ENCODE measurements at places on chromosomes 1 and 21. TPM values are rescaled to one million over a fixed set of nuclear protein-coding genes. Genes with fewer than 3 reads are reported as not detected.
A peak's percentile ranks its signal among the peaks of the same experiment; 100 is the strongest.

- peak overlapping the region; percentile 53 for H3K27ac ChIP-seq
- peak overlapping the region; percentile 88 for H3K4me3 ChIP-seq
- no peaks in the 10 kb centered on the region for H3K36me3 ChIP-seq
- DNase-seq: no peak
- H3K27me3 ChIP-seq: no peaks in the 10 kb centered on the region
Measured at GRCh38 chr1:2230781-2231531, 2.8 kb downstream of the SKI start.

Gene FYB2
- total RNA-seq: not detected

GRCh38 chr1:23459338-23459757 is 24.6 kb downstream of the ASAP3 start:
- DNase-seq: no peak
- peaks cover 25% of the 10 kb centered on the region for H3K27me3 ChIP-seq
- H3K27ac ChIP-seq: no peak overlapping the region
- no peak overlapping the region for H3K4me3 ChIP-seq
- H3K36me3 ChIP-seq: no peaks in the 10 kb centered on the region
- peaks cover 10% of the 10 kb centered on the region for H3K4me1 ChIP-seq

Gene FAM110D
- not detected for total RNA-seq

DNA sequence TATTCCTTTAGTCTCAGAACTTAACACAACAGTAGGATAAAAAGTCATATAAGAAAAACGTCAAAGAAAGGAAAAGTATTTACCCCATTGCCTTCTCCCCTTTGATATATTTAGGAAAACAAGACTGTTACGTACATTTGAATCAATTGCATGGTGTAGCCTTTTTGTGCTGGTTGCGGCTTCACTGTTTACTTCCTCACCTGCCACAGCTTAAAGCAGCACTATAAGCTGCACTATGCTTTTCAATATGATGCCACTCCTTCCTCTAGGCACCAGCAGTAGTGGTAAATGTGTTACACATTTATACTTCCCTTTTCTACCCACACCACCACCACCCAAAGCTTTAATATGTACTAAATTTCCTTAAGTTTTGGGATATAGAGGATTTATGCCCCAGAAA is 111.1 kb downstream of the ATP1B1 start:
- no peak for DNase-seq
- H3K4me3 ChIP-seq: peak overlapping the region; percentile 0
- H3K27ac ChIP-seq: no peak overlapping the region
- H3K4me1 ChIP-seq: peaks cover 10% of the 10 kb centered on the region
- no peaks in the 10 kb centered on the region for H3K27me3 ChIP-seq
- H3K36me3 ChIP-seq: no peaks in the 10 kb centered on the region

Gene CR2
- not detected for total RNA-seq

Gene ERG
- total RNA-seq: not detected

DNA sequence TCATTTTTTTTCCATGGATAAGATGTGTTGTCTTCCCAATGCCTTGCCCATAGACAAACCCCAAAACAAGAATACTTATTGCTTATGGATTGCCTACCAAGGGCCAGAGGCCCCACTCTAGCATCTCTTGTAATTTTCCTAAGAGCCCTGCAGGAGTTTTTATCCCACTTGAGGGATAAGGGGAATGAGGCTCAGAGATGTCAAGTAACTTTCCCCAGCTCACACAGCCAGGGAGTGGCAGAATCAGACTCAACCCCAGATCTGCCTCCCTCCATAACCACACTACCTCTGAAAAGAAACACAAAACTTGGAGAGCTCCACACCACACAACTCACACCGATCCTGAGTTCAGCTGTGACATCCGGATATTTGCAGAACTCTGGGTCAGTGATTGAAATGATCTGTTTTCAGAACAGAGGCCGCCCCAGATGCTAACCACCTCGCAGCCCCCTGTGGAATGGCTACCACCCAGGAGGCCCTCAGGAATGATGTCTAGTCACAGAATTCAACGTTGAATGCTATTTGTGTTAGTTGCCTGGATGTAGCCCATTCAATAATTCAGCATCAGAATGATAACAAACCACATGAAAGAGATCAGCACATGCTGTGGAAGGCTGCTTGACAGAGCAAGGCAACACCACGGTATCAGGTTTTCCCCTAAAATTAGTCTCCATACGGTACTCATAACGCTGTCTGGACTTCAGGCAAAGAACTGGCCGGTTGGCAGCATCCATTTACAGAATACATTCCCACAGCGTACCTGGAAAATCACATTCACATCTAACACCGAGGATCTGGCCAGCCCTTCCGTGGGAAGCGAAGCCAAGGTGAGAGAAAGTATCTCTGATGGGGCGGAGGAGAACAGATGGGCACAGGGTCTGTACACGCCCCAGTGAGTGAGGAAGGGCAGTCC is 231.9 kb downstream of the TOMM20 start:
- peaks cover 49% of the 10 kb centered on the region for H3K4me1 ChIP-seq
- H3K4me3 ChIP-seq: no peak overlapping the region

DNA sequence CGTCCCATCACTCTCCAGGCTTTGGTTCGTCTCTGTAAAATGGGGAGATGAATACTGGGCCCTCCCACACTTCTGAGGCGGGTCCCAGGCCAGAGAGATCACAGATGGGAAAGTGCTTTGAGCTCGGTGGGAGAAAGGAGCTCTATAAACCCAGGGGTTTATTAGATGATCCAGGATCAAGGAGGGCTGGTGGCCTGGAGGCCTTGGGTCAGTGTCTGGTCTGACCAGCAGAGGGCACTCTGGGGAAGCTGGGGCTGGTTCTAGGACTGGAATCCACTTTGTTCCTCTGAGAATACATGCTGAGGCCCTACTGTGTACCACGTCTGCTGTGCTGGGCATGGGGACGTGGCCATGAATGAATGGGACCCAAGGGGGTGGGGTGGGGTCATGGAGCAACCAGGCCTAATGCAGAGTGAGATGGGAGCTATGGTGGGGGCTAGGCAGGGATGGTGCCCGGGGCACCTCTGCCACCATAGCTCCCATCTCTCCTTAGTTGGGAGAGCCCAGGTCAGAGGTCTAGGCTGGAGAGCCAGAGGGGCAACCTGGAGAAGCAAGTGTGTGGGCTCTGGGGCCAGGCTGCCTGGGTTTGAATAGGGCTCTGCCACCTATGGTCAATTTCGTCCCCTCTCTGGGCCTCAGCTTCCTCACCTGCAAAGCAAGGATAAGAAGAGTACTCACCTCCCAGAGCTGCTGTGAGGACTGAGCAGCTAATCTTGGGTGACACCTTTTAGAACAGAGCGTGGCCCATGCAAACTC is 9.0 kb upstream of the FAM131C start:
- no peak overlapping the region for H3K27ac ChIP-seq
- H3K4me1 ChIP-seq: peaks cover 14% of the 10 kb centered on the region
- DNase-seq: no peak
- no peaks in the 10 kb centered on the region for H3K36me3 ChIP-seq
